ENCODE measurements at places on chromosomes 16 and 17.

DNA sequence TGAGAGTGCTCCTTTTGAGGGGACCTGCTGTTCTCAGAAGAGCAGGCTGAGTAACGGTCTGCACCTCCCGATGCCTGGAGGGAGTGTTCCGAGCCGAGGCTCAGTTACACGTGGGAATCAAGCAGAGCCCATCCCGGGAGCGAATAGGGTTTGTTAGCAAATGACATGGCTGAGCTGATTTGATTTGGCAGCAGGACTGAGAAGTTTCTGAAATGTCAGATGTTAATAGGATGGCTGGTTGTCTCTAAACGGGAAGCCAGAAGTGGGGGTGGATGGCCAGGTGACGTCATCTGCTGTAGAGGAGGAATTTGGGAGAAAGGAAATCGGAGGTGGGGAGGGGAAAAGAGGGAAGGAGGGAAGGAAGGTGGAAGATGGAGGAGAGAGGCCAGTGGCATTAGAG, 128.0 kb downstream of the RAP1GAP2 start:
- no peak for DNase-seq

GRCh38 chr16:79329166-79329521, 271.4 kb downstream of the MAF start:
- DNase-seq: no peak

GRCh38 chr16:28133666-28134065, 70.2 kb upstream of the GSG1L start:
- no peak for DNase-seq

DNA sequence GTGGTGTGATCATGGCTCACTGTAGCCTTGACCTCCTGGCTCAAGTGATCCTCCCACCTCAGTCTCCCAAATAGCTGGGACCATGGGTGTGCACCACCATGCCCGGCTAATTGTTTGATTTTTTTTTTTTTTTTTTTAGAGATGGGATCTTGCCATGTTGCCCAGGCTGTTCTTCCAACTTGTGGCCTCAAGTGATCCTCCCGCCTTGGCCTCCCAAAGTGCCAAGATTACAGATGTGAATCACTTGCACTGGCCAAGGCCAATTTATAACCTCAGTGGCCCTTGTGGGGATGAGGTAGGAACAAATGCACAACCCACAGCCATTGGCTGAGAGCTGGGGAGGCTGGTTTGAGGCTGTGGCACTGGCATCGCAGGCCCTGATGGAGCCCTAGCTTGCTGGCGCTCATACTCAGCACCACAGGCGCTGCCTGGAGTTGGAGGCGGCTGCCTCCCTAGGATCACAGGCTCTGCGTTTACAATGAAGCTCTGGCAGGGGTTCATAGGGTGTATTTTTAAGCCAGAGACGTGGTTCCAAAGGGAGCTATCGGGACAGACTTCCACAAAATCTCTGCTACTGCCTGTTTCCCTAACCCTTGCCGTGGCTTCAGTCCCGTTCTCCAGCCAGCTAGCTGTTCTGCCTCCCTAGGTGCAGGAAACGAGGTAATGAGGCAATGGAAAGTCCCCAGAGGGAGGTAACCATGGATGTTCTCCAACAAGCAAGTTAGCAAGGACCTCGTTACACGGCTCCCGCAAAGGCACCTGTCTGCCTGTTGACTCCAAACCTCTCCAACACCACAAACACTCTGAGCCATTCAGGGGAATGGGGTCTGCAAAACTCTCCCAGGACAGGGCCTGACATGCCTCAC, 2.9 kb downstream of the ABCA3 start:
- no peak for DNase-seq

GRCh38 chr17:74921026-74921681, 1.9 kb downstream of the USH1G start:
- DNase-seq: no peak

DNA sequence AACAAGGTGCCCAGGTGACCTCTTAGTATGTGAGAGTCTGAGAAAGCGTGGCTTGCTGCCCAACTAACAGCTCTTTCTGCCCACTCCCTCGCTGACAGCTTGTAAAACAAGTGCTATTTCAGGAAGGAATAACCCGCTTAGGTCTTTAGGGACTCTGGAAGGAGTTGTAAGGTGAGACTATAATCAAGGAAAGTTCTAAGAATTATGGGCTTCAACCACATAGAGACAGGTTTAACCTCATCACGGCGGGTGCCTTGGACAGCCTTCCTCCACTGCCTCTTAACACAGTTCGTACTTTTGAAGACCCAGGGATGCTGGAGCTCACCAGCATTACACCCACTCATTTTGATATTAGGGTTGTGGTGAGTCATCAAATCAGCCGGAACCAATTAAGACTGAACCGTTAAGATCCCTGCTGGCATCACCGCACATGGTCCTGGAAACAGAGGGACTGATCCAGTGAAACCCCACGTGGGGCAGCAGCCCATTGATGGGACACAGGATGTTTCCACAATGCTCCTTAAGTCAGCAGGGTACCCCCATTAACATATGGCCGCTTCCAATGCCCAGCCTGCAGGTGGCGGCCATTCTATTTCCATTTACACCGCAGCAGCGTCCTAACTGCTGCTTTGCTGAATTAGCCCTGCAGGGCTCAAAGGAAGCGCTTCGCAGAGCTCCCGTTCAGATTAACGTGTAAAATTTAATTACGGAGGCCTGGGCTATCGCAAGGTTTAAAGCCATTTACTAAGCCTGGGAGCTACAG, 176.6 kb upstream of the SDK2 start:
- DNase-seq: no peak

- no peak for DNase-seq
Observed at GRCh38 chr16:72182976-72183375, 11.0 kb upstream of the PMFBP1 start.

DNA sequence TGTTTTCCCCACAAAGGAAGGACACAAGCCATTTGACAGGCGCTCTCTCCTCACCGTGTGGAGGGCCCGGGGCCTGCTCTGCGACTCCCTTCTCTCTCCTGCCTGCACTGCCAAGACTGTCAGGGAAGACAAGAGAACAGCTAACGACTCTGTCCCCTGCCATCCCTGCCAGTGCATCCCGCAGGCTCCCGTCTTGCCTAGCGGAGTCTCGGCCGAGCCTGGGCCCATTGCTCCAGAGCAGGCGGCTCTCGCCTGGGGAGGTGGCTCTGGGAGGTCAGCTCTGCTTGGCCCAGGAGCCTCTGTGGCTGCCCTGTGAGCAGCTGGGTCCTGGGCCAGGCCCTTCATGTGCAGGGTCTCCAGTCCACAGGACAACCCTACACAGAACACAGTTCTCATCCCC, 53.0 kb downstream of the WNT3 start:
- DNase-seq: no peak

GRCh38 chr16:54248863-54249710, 37.5 kb downstream of the IRX3 start:
- no peak for DNase-seq

- no peak for DNase-seq
Observed at GRCh38 chr16:20073203-20074098, at the start of gene GPR139. TSS of gene GPR139 (minus strand) at chr16:20073890. CDS start at chr16:20073616, 274 bp downstream.

- no peak for DNase-seq
Observed at GRCh38 chr16:68351991-68352431, 41.2 kb downstream of the PRMT7 start.

- peak; percentile 44 for DNase-seq
Observed at GRCh38 chr17:8366231-8366630, 10.3 kb downstream of the KRABD2 start.

- DNase-seq: no peak
Observed at GRCh38 chr16:505479-506245, 21.9 kb upstream of the CAPN15 start.

DNA sequence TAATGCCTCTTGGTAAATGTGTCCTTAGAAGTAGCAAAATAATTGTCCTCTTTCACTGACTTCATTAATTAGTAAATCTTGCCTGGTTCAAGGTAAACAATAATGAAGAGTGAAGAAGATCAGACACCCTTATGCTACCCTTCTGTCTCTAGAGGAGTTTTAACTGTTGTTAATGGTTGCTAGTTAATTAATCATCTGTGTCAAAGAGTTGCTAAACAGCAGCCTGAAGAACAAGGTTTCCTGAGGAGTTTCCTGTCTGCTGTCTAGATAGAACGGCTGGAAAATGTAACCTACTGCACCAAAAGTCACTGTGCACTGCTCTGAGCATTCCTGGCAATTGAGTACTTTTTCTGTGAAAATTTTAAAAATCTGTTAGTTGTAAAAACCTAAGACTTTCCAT, 131.3 kb downstream of the NLK start:
- no peak for DNase-seq

GRCh38 chr17:80938556-80938955, 53.1 kb upstream of the CHMP6 start:
- no peak for DNase-seq

DNA sequence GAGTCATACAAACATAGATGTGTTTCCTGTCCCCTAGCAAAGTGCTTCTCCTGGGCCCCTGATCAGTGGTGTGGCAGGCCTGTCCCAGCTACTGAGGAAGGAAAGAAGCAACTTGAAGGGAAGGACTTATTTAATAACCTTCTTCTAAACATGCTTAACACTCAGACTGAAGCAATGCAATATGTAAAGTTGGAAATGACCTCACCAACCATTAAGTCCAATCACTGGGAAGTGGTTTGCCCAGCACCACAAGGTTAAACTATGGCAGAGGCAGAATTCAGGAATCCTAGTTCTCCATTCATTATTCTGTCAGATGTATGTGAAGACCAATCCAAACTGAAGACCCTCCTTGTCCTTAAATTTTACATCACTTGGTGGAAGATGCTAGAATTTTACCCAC, 39.1 kb downstream of the CENPV start:
- DNase-seq: no peak

DNA sequence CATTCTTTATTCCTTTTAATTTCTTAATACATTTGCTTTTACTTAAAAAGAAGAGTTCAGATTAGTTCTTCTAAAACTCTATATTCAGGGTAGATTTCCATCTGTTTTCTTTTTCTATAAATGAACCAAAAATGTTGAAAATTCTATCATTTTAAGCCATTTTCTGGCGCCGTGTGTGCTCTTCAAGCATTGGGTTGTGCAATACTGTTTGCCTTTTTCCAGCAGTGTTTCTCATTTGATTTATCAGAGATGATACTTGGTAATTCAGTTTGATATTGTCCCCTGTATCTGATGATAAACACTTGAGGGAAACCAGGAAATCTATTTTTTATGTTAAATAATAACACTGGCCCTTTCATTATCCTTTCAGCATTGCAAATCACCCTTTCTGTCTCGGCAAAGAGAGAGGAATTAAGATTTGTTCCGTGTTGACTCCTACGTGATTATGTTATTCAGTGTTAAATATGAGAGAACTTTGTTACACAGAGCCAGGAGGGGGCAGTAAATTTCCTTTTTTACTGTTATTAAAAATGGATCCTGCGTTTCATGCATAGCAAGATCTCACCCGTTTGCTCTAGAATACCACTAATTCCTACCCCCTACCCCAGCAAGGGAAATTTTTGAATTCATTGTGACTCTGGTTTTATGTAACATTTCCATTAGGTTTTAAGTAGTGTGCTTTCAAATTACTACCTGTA, 606.9 kb upstream of the RBFOX1 start:
- no peak for DNase-seq

DNA sequence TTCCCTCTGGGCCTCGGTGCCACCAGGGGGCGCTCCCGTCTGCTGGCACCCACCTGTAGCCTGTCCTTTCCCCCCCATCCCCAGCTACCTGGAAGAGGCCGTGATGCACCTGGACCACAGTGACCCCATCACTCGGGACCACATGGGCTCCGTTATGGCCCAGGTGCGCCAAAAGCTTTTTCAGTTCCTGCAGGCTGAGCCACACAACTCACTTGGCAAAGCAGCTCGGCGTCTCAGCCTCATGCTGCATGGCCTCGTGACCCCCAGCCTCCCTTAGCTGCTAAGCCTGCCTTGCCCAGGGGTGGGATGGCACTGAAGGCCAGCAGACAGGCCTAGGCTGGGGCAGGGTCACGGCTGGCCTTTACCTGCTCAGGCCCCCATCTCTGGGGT, 818 bp upstream of the NRN1L start:
- no peak for DNase-seq
